Stimulated activated CD4-positive, alpha-beta T cell treated with anti-CD3 and anti-CD28 coated beads, Interleukin-1b, Interleukin-23, amount 100 ng/mL, for 1 hour (primary cell): ENCODE measurements at places on chromosomes 5 and 9.

DNA sequence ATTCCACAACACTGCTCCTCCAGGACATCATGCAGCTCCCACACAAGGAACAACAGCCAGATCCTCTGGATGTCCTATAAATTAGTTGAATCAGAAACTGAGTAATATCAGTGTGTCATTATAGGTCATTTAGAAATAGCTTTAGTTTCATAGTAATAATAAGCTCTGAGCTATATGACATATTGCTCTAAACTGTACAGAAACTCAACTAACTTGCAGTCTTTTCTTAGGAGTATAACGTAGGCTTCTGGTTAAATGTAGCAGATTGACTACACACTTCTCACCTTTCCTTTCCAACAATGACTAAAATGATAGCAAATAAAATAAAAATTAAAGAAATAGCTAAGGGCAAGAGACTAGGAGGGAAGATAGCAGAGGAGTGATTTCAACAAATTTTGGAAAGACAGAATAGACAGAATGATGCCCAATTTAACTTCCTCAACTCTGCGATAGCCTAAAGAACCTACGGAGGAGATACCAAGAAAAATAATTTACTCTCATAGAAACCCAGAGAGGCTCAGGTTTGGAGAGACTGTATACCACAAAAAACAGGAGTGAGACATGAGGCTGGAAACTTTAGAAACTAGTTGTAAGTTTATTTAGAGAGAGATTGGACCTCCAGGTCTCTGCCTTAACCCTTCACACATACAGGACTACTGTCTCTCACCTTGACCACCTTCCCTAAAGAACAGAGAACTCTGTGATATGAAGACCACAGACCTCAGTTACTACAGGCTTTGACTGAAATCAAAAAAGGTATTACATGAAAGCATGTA, 193.7 kb downstream of the TSSK1B start:
- no peak for DNase-seq

DNA sequence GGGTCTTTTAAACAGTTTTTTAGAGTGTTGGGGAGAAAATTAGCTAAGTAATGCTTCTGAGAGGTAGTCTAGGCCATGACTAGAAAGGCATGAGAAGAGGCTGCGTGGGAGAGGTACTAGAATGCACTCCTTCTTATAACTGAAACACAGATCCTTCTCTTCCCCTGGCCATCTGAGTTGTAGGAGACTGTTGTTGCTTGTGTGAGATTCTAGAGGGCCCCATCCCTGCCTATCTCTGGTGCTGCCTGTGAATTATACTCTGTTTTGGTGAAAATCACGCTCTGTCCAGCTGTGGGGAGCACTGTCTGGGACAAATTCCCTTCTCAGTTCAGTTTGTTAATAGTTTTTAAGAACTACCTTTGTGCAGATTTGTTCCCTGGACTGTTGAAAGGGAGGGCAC, 37.5 kb downstream of the MAP1B start:
- no peak for DNase-seq

DNA sequence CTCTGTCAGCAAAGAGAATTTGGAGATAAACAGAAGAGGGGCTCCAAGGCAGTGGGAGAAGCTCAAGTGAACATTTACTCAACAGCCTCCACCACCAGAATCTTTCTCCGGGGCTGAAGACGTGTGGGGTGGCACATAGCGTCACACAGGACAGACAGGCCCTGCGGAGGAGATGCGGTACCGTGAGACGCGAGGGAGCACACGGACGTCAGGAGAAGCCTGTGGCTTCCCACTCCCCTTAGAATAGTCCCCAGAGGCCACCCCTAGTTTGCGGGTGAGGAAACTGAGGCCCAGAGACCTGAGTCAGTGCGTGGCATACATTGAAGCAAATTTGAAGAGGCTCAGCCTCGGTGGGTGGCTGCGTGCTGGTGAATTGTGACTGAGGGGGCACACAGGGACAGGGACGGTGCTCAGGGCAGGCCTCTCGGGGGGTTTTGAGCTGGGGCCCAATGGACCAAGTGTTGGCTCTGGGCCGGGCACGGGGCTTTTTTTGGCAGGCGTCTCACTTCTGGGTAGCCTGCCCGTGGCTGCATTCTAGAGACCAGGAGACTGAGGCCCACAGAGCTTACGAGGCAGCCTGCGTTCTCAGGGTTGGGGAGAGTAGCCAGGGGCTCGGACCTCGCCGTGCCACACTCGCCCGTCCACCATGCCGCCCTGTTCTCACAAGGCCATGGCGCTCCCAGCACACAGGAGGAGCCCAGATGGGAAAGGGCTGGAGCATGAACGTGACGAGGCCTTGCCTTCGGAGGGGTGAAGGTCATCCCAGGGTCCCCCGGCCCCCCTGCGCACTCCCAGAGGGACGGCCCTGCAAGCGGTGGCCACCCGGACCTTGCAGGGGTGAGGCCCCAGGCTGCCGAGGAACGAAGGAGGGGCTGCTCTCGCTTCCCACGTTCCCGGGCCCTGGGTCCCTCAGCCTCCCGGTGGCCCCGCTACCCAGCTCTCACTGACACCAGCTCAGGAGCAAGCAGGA, 220.6 kb downstream of the C9orf50 start:
- DNase-seq = no peak

DNA sequence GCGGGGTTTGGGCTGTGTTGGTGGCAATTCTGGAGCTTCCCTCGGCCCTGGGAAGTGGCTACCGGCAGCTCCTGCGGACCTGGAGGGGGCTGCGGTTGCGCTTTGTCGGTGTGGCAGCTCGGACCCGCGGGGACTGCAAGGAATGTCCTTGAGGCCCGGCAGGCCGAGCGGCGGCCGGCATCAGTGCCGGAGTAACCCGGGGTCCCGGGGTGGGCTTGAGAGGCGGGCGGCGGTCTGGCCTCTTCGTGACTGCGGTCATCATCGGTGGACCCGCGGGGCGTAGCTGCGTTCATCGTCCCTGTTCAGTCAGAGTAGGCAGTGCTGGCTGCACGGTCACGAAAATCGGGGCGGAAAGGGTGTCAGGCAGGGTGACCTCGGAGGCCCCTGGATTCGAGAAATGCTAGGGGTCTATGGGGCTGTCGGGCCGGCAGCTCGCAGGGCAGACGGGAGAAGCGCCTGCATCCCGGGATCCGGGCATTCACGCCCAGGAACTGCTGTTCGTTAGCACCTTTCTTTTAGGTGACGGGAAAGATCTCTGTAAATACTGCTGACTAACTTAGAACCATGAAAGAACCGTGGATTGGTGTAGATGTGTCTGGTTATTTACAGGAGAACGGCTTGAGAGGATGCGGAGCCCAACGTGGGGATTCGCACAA, 474 bp downstream of the HMGCR start:
- DNase-seq = no peak

GRCh38 chr9:93659837-93660177, 83.4 kb downstream of the PHF2 start:
- DNase-seq = no peak

DNA sequence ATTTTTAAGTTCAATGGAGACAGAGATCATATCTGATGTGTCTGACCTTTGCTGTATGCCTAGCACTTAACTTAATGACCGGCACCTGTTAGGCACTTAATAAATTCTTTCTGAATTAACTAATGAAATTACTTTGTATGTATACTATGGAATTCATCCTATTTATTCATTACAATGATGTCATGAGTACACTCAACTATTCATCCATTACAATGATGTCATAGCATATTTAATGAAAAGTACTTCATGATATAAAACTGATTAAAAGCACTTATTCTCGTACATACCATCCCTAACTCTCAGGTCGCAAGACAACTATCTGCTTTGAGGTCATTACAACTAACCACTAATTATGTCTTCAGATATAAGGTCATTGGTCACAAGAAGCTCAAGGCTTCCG, 1131.6 kb downstream of the DTWD2 start:
- no peak for DNase-seq

GRCh38 chr5:77431286-77431685, 60.8 kb downstream of the WDR41 start:
- no peak for DNase-seq

- DNase-seq = no peak
Measured at GRCh38 chr5:3899093-3899492, 303.5 kb downstream of the IRX1 start.
